ENCODE measurements at places on chromosomes 13 and 19. TPM values are rescaled to one million over a fixed set of nuclear protein-coding genes. Genes with fewer than 3 reads are reported as not detected.

GRCh38 chr13:48431987-48432615 lies 19.2 kb upstream of the LPAR6 start:
- DNase-seq, result no peak

- no peak for DNase-seq
These were observed 1381.5 kb downstream of the SLITRK5 start for GRCh38 chr13:89052699-89053098.

DNA sequence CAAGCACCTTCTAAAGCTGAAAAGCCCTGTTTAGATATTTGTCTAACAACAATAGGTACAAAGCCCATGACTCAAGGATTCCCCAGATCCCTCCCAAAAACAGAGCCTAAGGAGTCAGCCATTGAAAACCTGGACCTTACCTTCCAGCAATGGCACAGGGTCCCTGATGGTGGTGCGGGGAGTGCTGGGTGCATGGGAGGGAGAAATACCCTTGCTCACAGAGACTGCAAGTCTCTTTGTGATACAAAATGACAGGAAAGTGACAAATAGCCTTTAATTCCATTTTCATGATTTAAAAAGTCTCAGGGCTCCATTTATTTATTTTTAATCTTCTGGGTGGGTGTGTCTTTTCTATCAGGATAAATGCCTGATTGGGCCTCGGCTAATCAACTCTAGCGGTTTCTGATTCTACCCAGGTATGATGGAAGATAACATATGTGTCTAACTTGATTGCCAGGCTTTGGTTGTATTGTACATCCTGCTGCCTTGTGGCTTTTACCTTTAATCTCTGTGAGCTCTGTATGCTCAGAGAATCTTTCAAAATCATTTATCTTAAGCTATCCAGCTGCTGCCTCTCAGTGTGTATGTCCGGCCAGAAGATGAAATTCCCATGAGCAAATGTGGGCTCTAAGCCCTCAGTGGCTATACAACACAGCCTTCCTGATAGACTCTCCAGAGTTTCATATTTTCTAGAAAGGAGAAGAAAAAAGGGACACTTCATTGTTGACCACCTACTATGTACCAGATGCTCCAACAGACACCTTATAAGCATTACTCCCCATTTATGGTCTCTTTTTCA lies 54.6 kb upstream of the FAM124A start:
- DNase-seq, result no peak

GRCh38 chr13:103694471-103694870 lies 628.3 kb upstream of the SLC10A2 start:
- no peak for DNase-seq

- no peak for DNase-seq
These were observed 391.8 kb downstream of the FGF9 start for GRCh38 chr13:22062478-22063205.

- no peak for DNase-seq
These were observed 71.7 kb downstream of the TUBGCP3 start for GRCh38 chr13:112516218-112516617.

- no peak for DNase-seq
These were observed 23.3 kb upstream of the ZC3H13 start for GRCh38 chr13:46075811-46076210.

DNA sequence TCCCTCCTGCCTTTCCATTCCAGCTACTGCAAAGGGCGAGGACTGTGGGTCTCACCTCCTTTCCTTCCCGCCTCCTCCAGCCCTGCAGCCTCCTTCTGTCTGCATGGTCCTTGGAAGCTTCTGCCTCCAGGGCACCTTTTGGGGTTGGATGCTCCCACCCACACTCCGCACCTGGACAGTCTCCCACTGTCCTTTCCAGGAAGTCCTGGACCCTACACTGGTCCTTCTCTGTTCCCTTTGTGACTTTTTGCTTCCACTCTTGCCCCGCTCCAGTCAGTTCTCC lies 130.8 kb downstream of the USP12 start:
- no peak for DNase-seq

DNA sequence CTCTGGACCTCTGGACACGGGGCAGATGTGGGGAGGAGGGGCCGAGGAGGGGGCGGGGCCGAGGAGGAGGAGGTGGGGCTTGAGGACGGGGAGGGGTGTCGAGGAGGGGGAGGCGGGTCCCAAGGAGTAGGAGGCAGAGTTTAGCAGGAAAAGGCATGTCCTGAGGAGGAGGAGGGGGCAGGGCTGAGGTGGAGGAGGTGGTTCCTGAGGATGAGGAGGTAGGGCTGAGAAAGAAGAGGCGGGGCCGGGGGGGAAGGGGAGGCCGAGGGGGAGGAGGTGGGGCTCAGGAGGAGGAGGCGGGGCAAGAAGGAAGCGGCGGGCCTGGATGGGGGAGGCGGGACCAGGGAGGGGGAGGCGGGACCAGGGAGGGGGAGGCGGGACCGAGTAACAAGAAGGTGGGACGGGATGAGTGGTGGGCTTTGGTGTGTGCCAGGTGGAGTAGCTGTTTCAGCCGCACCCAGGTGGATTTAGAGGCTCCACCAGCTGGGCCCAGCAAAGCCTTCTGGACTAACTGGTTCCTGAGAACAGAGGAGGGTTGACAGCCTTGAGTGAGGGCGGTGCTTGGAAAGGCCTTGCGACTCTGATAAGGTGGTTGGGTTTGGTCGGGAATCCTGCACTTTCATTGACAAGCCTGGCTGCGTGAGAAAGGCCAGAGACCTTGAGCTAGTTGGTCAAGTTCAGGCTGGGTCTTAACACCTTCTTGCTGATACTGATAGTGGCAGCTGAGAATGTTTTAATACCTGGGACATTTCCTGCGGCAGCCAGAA lies 7.7 kb downstream of the TECR start:
- no peak for DNase-seq

DNA sequence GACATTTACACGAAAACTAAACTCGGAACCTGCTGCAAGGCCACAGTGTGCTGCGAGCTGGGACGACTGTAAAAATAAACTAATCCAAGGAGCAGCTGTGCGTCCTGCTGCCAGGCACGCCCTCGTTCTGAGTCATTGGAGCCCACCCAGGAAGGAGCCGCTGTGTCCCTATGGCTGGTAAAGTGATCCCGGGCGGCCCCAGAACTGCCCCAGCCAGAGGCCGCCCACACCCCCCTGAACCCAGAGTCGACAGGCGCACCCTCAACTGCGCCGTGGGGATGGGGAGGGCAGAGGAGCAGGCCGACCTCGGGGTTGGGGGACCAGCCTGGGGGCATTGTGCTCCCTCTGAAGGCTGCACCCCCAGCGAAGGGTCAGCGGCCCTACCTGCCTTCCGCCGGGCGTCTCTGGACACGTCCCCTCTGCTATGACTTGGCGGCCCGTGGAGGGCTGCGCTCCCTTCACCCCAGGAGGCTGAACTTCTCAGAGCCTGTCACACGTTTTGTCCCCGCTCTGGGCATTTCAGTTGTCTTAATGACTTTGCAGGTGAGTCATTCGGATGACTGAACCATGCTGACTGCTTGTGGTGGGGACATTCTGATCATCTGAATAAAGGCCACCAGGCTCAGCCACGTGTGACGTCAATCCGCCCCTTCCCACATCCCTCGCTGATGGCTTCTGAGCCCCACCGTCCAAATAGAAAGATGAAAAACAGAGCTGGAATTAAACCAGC lies 42.7 kb downstream of the ADPRHL1 start:
- peak; percentile 66 for DNase-seq

DNA sequence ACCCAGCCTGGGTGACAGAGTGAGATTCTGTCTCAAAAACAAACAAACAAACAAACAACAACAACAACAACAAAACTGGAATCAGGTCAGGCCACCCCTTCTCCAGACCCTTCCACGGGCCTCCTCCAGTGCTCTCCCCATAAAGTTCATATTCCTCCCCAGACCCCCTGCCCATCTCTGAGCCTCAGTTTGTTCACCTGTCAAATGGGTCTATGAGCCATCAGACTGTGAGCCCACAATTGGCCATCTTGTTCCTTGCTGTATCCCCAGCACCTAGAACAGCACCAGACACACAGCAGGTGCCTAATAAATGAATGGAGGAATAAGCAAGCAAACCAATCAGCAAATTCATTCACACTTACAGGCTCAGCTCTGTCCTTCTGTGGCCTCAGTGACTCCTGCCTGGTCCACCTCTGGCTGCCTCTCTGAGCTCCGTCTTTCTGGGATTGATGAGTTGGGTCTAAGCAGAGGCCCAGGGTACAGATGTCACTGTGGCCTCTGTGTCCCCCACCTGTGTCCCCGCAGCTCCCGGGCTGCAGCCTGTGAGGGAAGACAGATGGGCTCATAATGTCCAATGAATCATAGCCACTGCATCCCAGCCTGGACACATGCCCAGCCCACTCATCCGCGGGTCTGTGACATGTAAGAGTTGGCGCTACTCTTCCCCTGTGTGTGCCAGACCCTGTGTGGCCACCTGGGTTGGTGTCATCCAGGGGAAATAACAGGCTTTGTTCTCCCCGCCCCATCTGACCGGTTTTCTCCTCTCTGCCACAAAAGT lies 19.6 kb upstream of the PTPRS start:
- no peak for DNase-seq

DNA sequence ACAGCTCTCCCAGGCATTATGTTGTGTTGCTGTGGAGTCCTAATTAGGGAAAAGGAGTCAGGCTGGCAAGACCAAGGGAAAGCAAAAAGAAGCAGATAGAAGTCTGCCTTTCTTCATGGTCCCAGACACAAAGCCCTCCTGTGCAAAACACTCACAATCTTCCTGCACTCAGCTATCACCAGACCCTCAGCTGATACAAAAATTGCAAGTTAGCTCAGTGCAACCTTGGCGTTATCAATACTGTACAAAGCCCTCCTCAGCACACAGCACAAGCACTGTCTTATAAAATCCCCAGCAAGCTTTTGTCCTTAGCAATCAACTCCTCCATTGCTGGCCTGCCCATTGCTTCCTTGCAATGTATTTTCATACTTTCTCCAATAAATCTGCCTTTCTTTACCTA lies 3.2 kb downstream of the OR7C2 start:
- DNase-seq, result no peak

- DNase-seq, result no peak
These were observed 555.9 kb downstream of the DIAPH3 start for GRCh38 chr13:59607780-59608233.

DNA sequence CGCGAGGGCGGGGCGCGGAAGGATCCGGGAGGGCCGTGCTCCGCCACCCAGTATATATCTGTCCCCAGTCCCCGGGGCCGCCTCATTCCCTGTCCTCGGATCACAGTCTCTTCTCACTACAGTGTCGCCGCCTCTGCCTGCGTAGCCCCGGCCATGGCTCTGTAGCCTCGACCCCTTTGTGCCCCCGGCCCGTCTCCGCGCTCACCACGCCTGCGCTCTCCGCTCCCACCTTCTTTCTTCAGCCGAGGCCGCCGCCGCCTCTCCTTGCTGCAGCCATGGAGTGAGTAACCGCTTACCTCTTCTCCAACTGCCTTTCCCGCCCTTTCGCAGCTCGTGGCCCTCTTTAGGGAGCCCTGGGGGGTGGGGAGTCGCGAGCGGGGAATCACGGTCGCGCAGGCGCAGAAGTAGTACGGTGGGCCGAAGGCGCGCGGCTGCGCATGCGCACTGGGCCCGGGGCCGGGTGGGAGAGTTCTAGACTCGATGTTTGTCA lies at the start of the genes ATF5 and NUP62:
Gene ATF5 (plus strand): TSS at position 85 of the 490 bp plus-strand sequence. CDS start 1,646 bp downstream, outside the sequence.
Gene NUP62 (minus strand): TSS at position 384 of the 490 bp plus-strand sequence. CDS start 19,697 bp downstream, outside the sequence.
- peak; percentile 60 for DNase-seq

DNA sequence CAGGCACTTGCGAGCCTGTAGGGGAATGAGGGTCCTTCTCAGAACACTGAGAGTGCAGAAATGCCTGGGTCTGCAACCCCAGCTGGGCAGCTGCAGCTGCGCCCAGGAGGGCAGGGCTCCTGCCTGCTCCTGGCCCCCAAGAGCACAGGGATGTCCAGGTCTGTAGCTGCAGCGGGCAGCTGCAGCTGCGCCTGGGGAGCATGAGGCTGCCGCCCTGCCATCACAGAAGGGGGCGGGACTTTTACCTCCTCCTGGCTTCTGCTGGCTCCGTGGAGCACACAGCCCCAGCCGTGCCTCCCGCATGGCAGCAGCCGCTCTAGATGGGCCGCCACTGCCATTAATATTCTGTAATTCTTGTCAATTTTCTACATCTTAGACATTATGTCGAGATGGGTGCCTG lies 17.8 kb downstream of the CPB2 start:
- no peak for DNase-seq

GRCh38 chr13:98974053-98974452 lies 3.8 kb downstream of the DOCK9 start:
- no peak for DNase-seq

DNA sequence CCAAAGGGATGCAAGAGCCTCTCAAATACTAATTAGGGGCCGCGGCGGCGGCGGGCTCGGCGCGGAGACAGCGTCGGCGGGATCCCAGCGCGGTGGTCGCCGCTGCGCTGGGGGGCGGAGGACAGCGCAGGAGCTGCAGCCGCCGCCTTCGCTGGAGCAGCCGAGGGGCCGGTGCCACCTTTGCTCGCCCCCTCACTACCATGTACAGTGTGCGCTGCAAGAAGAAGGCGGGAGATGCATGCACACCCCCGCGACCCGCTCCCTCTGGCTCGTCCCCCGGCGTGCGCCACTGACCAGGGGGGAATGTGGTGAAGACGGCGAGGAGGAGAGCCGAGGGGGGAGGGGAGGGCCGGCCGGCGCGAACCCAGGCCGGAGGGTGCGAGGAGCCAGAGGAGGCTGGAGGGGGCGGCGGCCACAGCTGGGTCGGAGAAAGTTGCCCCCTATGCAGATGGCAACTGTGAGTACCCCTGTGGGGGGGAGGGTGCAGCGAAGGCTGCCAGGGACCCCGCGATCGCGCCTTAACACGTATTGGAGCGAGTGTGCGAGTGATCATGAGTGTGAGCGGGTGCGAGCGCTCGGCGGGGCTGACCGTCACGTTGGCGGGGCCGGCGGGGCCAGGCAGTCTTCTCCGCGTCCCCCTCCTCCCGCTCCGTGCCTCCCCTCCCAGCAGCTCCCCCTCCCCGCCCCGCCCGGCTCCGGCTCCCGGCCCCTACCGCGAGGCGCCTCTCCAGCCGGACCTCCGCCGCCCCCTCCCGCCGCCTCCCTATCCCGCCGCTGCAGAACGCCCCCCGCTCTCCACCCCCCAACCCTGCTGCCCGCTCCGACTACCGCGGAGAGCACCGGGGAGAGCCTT lies 808 bp downstream of the SLITRK5 start:
- DNase-seq, result no peak

SIGLEC6 gene
- 1.6 TPM for total RNA-seq

FAM216B gene
- not detected for total RNA-seq

ZNF578 gene
- total RNA-seq, result 4.7 TPM

DACH1 gene
- total RNA-seq, result 0.14 TPM

CD209 gene
- 6.8 TPM for total RNA-seq
